MM.1S (cell line): ENCODE measurements at places on chromosomes 6 and 20.
A peak's percentile ranks its signal among the peaks of the same experiment; 100 is the strongest.

- DNase-seq: no peak
- no peaks in the 10 kb centered on the region for H3K4me1 ChIP-seq
- no peaks in the 10 kb centered on the region for H3K27me3 ChIP-seq
These were observed 19.7 kb upstream of the GSTA4 start for GRCh38 chr6:53014744-53015143.

- no peaks in the 10 kb centered on the region for H3K4me1 ChIP-seq
- no peak for DNase-seq
- H3K27ac ChIP-seq: no peak overlapping the region
- no peak overlapping the region for H3K4me3 ChIP-seq
- peaks cover 43% of the 10 kb centered on the region for H3K27me3 ChIP-seq
- no peaks in the 10 kb centered on the region for H3K36me3 ChIP-seq
These were observed 5.3 kb upstream of the IP6K3 start for GRCh38 chr6:33751771-33752645.

GRCh38 chr20:59596690-59597089 is 7.7 kb upstream of the PHACTR3 start:
- H3K27ac ChIP-seq: no peak overlapping the region
- H3K4me1 ChIP-seq: no peaks in the 10 kb centered on the region

DNA sequence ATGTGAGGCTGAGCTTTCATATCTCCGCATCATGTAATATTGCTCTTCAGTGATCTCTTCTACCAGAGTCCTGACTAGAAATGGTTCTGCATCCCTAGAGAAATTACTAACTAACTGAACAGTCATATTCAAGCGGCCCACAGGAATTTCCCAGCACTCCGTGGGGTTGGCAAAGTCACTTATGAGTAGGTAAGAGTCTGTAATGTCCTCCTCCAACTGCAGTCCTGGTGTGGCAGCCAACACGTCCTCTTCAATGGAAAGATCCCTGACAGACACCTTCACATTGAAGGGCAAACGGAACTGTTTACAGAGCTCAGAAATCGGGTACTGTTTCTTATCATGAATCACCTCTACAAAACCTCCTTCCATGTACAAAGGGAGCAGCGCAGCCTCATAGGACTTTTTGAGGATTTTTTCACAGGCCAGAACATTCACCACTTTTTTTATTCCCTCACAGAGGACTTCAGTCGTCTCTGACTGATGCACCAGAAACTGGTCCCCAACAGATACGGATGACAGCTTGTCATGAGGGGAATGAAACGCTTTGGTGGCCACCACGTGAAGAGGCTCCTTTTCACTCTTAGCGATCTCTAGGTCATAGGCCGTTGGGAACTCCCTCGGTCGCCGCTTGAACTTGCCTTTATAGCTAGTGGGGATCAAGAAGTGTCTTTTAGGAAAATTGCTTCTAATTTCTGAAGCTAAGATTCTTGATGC is 87.7 kb downstream of the THEMIS start:
- no peaks in the 10 kb centered on the region for H3K27me3 ChIP-seq
- H3K4me3 ChIP-seq: no peak overlapping the region
- H3K36me3 ChIP-seq: no peaks in the 10 kb centered on the region
- no peak for DNase-seq
- H3K4me1 ChIP-seq: no peaks in the 10 kb centered on the region

GRCh38 chr20:62117658-62118057 is 4.6 kb upstream of the LSM14B start:
- no peak overlapping the region for H3K4me3 ChIP-seq
- peaks cover 26% of the 10 kb centered on the region for H3K27me3 ChIP-seq
- peaks cover 16% of the 10 kb centered on the region for H3K4me1 ChIP-seq
- DNase-seq: peak; percentile 66
- H3K27ac ChIP-seq: peak overlapping the region; percentile 20; the same call in 1 of the 2 replicates

- peak; percentile 17 for DNase-seq
- no peak overlapping the region for H3K4me3 ChIP-seq
- H3K36me3 ChIP-seq: no peaks in the 10 kb centered on the region
- no peak overlapping the region for H3K27ac ChIP-seq
- no peaks in the 10 kb centered on the region for H3K4me1 ChIP-seq
These were observed 29.9 kb downstream of the ID4 start for GRCh38 chr6:19866985-19867627.

GRCh38 chr20:57212534-57213276 is 53.7 kb downstream of the BMP7 start:
- no peaks in the 10 kb centered on the region for H3K36me3 ChIP-seq
- H3K27me3 ChIP-seq: peaks cover 21% of the 10 kb centered on the region; the same call in 1 of the 2 replicates
- DNase-seq: no peak
- no peak overlapping the region for H3K4me3 ChIP-seq
- H3K4me1 ChIP-seq: no peaks in the 10 kb centered on the region

GRCh38 chr6:169798764-169799473 is 47.5 kb downstream of the ERMARD start:
- peaks cover 8% of the 10 kb centered on the region for H3K4me1 ChIP-seq
- H3K4me3 ChIP-seq: no peak overlapping the region
- no peak for DNase-seq
- no peaks in the 10 kb centered on the region for H3K27me3 ChIP-seq

GRCh38 chr6:31858707-31859106 is 3.9 kb downstream of the NEU1 start:
- H3K27ac ChIP-seq: no peak overlapping the region
- H3K36me3 ChIP-seq: no peaks in the 10 kb centered on the region
- H3K4me1 ChIP-seq: peaks cover 5% of the 10 kb centered on the region
- no peak overlapping the region for H3K4me3 ChIP-seq

DNA sequence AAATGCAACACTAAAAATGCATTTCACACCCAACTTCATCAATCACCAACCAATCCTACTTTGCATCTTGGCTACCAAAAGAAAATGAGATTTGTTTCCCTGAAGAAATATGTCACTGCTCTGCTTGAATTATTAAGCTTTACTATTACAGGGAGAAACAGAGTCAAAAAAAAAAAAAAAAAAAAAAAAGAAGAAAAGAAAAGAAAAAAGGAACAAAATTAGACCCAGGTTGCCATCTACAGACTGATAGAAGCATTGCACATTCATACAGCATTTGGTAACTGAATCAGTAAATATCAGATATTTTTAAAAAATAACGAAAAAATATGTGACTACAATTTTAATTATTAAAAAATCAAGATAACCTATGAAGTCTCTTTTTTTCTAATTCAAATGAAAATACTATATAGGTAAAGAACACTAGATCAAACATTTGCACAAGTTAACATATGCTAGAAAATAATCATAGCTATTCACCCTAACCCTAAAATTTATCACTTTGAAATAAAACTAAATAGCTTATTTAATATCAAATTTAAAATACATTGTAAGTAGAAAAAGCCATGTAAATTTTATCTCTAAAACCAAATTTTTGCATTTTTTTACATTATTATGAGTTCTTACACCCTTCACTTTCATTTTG is 83.3 kb downstream of the DCDC2 start:
- H3K36me3 ChIP-seq: no peaks in the 10 kb centered on the region
- peak; percentile 41 for DNase-seq
- H3K27me3 ChIP-seq: no peaks in the 10 kb centered on the region
- H3K4me1 ChIP-seq: peaks cover 10% of the 10 kb centered on the region; the same call in 1 of the 2 replicates

DNA sequence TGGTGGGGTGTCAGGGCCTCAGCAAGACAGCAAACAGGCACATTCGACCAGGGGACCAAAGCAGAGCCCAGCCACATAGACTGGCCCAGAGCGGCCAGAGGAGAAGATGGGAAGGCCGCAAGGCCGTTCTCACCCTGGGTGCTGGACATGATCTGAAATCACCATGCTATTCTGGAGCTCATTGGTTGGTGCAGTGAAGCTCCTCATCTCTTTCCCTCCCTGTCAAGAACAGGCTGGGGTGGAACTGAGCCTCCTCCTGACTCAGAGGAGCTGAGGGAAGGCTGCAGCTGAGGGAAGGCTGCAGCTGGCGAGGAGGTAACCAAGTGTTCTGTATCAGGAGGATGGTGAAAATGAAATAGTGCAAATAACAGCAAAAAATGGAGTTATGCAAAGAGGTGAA is 80.0 kb downstream of the AKAP7 start:
- no peak for DNase-seq
- no peaks in the 10 kb centered on the region for H3K4me1 ChIP-seq
- no peak overlapping the region for H3K27ac ChIP-seq

- no peaks in the 10 kb centered on the region for H3K27me3 ChIP-seq
- H3K36me3 ChIP-seq: no peaks in the 10 kb centered on the region
- DNase-seq: no peak
- no peak overlapping the region for H3K27ac ChIP-seq
- H3K4me3 ChIP-seq: no peak overlapping the region
These were observed 68.5 kb downstream of the MRPL14 start for GRCh38 chr6:44058617-44059358.

GRCh38 chr20:36314734-36315544 is 8.8 kb downstream of the DLGAP4 start:
- no peak for DNase-seq
- no peak overlapping the region for H3K4me3 ChIP-seq
- H3K36me3 ChIP-seq: no peaks in the 10 kb centered on the region
- H3K4me1 ChIP-seq: no peaks in the 10 kb centered on the region
- H3K27ac ChIP-seq: no peak overlapping the region
- H3K27me3 ChIP-seq: peaks cover 57% of the 10 kb centered on the region

GRCh38 chr20:25056690-25057233 is 1.2 kb downstream of the ACSS1 start:
- DNase-seq: no peak
- no peaks in the 10 kb centered on the region for H3K36me3 ChIP-seq
- H3K27me3 ChIP-seq: no peaks in the 10 kb centered on the region

- no peaks in the 10 kb centered on the region for H3K27me3 ChIP-seq
- H3K27ac ChIP-seq: no peak overlapping the region
- H3K36me3 ChIP-seq: no peaks in the 10 kb centered on the region
- no peaks in the 10 kb centered on the region for H3K4me1 ChIP-seq
- no peak for DNase-seq
These were observed 99.4 kb downstream of the COL12A1 start for GRCh38 chr6:75106426-75106825.

DNA sequence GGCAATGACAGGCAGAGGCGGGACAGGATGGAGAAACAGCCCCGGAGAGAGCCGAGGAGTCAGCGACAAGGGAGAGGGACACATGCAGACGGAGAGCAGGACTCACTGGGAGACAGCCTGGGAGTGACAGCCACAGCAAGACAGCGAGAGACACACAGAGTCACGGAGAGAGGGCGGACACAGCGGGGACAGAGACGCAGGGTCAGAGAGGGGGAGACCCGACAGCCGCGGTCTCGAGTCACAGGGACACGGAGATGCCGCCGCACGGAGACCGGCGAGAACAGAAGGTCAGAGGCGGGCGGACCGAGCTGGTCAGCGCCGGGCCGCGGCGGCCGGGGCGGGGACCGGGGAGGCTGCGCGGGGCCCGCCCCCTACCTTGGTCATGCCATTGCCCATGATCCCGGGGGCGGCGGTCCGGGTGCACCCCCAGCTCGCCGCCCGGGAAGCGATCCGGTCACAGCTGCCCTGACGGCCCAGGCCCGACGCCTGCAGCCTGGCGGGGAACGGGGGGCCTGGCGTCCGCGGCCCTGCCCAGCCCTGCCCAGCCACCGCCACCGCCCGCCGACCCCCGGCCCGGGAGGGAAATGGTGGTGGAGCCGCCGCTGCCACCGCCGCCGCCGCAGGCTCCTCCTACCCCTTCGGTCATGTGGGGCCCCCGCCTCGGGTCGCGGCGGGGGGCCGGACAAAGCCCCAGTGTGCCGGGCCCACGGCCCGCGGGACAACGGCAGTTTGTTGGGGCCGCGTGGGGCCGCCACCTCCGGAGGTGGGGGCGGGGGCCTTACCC is at the start of the genes DUSP15 and TTLL9:
Gene DUSP15 (minus strand): TSS at position 586 of the 784 bp plus-strand sequence. CDS start 190 bp downstream, at position 396.
Gene TTLL9 (plus strand): TSS at position 693 of the 784 bp plus-strand sequence. CDS start 493 bp downstream, outside the sequence.
- H3K27ac ChIP-seq: no peak within 1 kb of the TSS
- H3K4me1 ChIP-seq: no peaks in the 10 kb centered on the region

DNA sequence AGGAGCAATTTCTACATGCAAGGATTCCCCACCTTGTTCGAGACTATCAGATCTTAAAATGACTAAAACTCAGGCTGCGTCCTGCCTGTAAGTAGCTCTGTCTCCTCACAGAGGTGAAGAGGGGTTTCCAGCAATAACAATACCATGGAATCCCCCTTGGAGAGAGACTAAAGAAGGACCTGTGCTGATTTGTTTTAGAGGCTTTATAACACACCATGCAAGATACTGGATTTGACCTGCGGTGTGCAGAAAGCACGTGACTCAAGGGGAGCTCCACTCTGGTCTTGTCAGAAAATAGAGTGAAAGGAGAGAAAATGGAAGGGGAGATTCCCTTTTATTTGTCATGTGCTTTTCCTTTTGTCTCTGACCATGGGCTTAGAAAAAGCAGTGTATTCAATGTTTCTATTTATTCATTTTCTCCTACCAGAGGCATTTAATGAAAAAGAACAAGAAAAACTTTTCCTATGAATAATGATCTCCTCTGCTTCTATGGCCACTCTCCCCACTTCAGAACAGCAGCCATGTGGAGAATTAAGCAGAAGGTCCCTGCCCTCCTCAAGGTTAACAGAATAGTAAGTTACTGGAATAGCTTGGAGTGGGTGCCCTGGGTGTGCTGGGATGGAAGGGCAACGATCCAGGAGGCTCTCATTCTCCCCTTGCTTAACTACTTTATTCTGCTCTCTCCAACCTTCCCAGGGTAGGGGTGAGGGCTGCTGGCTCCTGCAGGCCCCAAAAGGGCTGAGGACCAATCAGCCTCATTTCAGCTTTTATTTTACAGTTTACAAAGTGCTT is 19.2 kb upstream of the MRPS10 start:
- no peak overlapping the region for H3K4me3 ChIP-seq
- DNase-seq: no peak
- H3K27ac ChIP-seq: no peak overlapping the region

GRCh38 chr20:539848-540247 is 3.7 kb downstream of the CSNK2A1 start:
- peaks cover 12% of the 10 kb centered on the region for H3K4me1 ChIP-seq
- H3K36me3 ChIP-seq: no peaks in the 10 kb centered on the region; the same call in 1 of the 2 replicates
- H3K27me3 ChIP-seq: no peaks in the 10 kb centered on the region
- H3K27ac ChIP-seq: no peak overlapping the region
- no peak overlapping the region for H3K4me3 ChIP-seq
- no peak for DNase-seq

- peaks cover 6% of the 10 kb centered on the region; the same call in 1 of the 2 replicates for H3K27me3 ChIP-seq
- peak within 1 kb of the TSS; percentile 66 for H3K4me3 ChIP-seq
- H3K27ac ChIP-seq: no peak within 1 kb of the TSS
- H3K36me3 ChIP-seq: no peaks in the 10 kb centered on the region
- H3K4me1 ChIP-seq: peaks cover under 1% of the 10 kb centered on the region; the same call in 1 of the 2 replicates
- peak; percentile 80 for DNase-seq
These were observed at the start of gene LRRC73 for GRCh38 chr6:43509984-43510826. TSS of gene LRRC73 (minus strand) at chr6:43510346. CDS start at chr6:43509785, 561 bp downstream.
